ENCODE measurements at places on chromosomes 4 and X. TPM values are rescaled to one million over a fixed set of nuclear protein-coding genes. Genes with fewer than 3 reads are reported as not detected.

- no peaks in the 10 kb centered on the region for H3K27me3 ChIP-seq
- DNase-seq, result no peak
- H3K4me1 ChIP-seq, result no peaks in the 10 kb centered on the region
- H3K36me3 ChIP-seq, result no peaks in the 10 kb centered on the region
- no peak overlapping the region for H3K27ac ChIP-seq
These were observed 1119.2 kb upstream of the INTU start for GRCh38 chr4:126513596-126513995.

GRCh38 chrX:119479845-119480244, 11.6 kb downstream of the SLC25A5 start:
- no peak overlapping the region for H3K27ac ChIP-seq
- DNase-seq, result no peak
- H3K36me3 ChIP-seq, result no peaks in the 10 kb centered on the region
- H3K4me1 ChIP-seq, result peaks cover 16% of the 10 kb centered on the region

DNA sequence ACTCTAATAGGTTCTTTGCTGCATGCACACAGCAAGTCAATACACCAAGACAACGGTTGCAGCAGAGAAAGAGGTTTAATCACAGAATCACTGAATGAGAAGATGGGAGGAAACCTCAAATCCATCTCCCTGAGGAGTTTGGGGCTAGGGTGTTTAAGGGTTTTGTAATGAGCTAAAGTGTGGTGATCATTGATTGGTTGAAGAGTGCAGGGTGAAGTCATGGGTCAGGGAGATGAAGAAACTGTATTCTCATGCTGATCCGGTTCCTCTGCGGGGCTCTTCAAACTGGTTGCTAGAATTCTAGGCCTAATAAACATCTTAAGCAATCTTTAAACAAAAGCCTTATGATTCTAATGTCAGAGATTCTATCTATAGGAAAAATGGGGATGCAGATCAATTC, 432.5 kb upstream of the FAM47C start:
- H3K36me3 ChIP-seq, result no peaks in the 10 kb centered on the region
- H3K4me3 ChIP-seq, result no peak overlapping the region
- no peak overlapping the region for H3K27ac ChIP-seq
- no peaks in the 10 kb centered on the region for H3K27me3 ChIP-seq
- no peak for DNase-seq

DNA sequence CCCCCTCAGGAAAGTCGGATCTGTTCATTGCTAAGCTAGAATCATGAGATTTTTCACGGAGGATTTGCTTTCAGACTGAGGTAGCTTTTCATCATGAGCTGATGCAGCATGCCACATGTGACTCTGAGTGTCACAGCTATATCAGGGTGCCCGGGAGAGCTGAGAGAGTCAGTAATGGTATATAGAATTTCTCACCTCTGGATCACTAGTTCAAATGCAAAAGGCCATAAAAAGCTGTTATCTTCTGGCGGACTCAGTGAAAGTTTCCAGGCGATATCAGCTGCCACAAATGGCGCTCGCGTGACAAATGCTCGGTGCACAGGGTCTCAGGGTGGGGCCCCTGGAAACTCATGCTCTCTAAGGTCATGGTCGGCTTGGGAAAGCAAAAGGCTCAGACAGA, 150.1 kb downstream of the DHX15 start:
- H3K4me1 ChIP-seq, result no peaks in the 10 kb centered on the region
- H3K4me3 ChIP-seq, result no peak overlapping the region
- no peaks in the 10 kb centered on the region for H3K36me3 ChIP-seq
- no peak for DNase-seq
- no peaks in the 10 kb centered on the region for H3K27me3 ChIP-seq
- H3K27ac ChIP-seq, result no peak overlapping the region

DNA sequence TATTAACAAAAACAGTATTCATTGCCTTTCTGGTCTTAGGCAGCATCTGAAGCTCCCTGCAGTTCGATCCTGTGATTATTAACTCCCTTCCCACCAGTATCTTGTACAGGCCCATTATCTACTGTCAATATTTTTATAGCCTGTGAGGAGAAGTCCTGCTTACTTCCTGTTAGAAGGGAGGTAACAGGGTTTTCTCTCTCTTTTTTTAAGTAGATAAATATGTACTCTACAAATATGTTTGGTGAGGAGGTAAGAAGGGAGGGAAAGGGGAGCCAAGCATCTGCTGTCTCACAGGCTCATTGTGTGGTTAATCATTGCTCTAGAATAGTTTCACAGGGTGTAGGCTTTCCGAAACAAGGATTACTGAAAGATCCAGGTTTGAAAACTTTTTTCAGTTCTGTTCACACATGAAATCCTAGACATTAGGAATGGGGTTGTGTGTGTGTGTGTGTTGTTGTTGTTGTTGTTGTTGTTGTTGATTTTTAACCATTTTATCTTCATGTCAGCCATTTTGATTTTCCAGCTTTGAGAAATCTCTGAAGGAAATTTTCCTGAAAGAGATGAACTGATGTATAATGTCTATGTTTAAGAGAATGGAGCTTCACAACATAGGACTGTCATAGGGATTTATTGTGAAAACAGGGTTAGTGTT, 14.2 kb downstream of the ATOH1 start:
- no peak overlapping the region for H3K27ac ChIP-seq
- DNase-seq, result no peak
- H3K4me1 ChIP-seq, result no peaks in the 10 kb centered on the region
- peaks cover 2% of the 10 kb centered on the region for H3K27me3 ChIP-seq
- H3K4me3 ChIP-seq, result no peak overlapping the region

- H3K36me3 ChIP-seq, result no peaks in the 10 kb centered on the region
- no peak for DNase-seq
- no peak overlapping the region for H3K27ac ChIP-seq
- H3K4me1 ChIP-seq, result peaks cover 7% of the 10 kb centered on the region
- H3K4me3 ChIP-seq, result no peak overlapping the region
- peaks cover 2% of the 10 kb centered on the region for H3K27me3 ChIP-seq
These were observed 19.5 kb upstream of the CRLF2 start for GRCh38 chrX:1231850-1232465.

- H3K4me3 ChIP-seq, result no peak overlapping the region
- DNase-seq, result no peak
- no peak overlapping the region for H3K27ac ChIP-seq
- no peaks in the 10 kb centered on the region for H3K36me3 ChIP-seq
- no peaks in the 10 kb centered on the region for H3K4me1 ChIP-seq
These were observed 95.7 kb downstream of the NPNT start for GRCh38 chr4:105990933-105991332.

GRCh38 chr4:106495476-106495875, 126.9 kb upstream of the GIMD1 start:
- H3K4me1 ChIP-seq, result no peaks in the 10 kb centered on the region
- DNase-seq, result no peak
- no peaks in the 10 kb centered on the region for H3K36me3 ChIP-seq
- H3K27ac ChIP-seq, result no peak overlapping the region
- H3K4me3 ChIP-seq, result no peak overlapping the region

- no peaks in the 10 kb centered on the region for H3K27me3 ChIP-seq
- no peaks in the 10 kb centered on the region for H3K4me1 ChIP-seq
- H3K4me3 ChIP-seq, result no peak overlapping the region
- no peaks in the 10 kb centered on the region for H3K36me3 ChIP-seq
- H3K27ac ChIP-seq, result no peak overlapping the region
- DNase-seq, result no peak
These were observed 178.3 kb upstream of the ZIC3 start for GRCh38 chrX:137387646-137388045.

DNA sequence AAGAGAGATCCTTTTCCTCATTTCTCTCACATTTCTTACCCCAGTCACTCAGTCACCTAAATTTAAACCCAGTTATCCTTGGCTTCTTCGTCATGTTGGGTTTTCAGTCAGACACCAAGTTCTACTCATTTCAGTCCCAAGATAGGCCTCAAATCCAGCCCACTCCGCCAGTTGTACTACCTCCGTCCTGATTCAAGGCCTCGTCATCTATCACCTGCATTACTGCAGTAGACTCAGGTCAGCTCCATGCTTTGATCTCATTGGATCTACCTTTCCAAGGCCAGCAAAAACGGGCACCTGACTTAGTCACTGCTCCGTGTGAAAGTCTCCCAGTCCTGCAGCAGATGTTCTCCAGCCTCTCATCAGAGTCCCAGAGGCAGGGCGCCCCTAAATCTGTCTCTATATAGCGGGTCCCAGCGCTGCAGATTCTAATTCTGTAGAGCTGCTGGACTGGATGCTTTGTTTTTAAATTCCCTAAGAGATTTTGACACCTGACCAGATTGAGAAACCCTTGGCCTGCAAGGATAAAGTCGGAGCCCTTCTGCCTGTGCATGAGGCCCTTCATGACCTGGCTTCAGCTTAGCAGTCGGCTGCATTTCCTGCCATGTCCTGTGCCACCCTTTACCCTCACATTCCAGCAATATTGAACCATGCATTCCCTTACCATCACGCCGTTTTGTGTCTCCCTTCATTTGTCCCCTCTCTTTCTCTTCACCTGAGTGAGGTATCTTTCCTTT, 53.7 kb downstream of the ZFX start:
- H3K27me3 ChIP-seq, result no peaks in the 10 kb centered on the region
- H3K4me3 ChIP-seq, result no peak overlapping the region
- H3K4me1 ChIP-seq, result peaks cover 11% of the 10 kb centered on the region
- peaks cover 52% of the 10 kb centered on the region for H3K36me3 ChIP-seq
- DNase-seq, result no peak
- H3K27ac ChIP-seq, result no peak overlapping the region

SPOCK3 gene
- 1.2 TPM for polyA plus RNA-seq

GABRE gene
- polyA plus RNA-seq, result not detected

HSFX2 gene
- 0.29 TPM for polyA plus RNA-seq

SMPX gene
- polyA plus RNA-seq, result not detected

RBM47 gene
- polyA plus RNA-seq, result 79.5 TPM

CYP4V2 gene
- polyA plus RNA-seq, result 5.5 TPM

TCEAL9 gene
- 2.2 TPM for polyA plus RNA-seq

GRIPAP1 gene
- 3.8 TPM for polyA plus RNA-seq
